ENCODE measurements at places on chromosomes 2 and 18. TPM values are rescaled to one million over a fixed set of nuclear protein-coding genes. Genes with fewer than 3 reads are reported as not detected.

The CFAP53 gene
- 0.48 TPM for total RNA-seq

The STAT4 gene
- total RNA-seq, result 37.8 TPM

The MRPL44 gene
- total RNA-seq, result 34.2 TPM

The C2orf72 gene
- 0.08 TPM for total RNA-seq

The CDKL4 gene
- total RNA-seq, result 0.35 TPM

The KRTCAP3 gene
- not detected for total RNA-seq

The UGT1A6 gene
- total RNA-seq, result not detected

The DSG2 gene
- total RNA-seq, result 34.4 TPM

The IL1B gene
- 0.48 TPM for total RNA-seq

The SCTR gene
- total RNA-seq, result 0.59 TPM

The CCL20 gene
- total RNA-seq, result not detected

The CXCR4 gene
- 4.4 TPM for total RNA-seq

The LINC00305 gene
- not detected for total RNA-seq

The RUFY4 gene
- not detected for total RNA-seq

The CPO gene
- total RNA-seq, result not detected

The CYBRD1 gene
- 39.7 TPM for total RNA-seq

The GRB14 gene
- total RNA-seq, result 2.2 TPM

The GBX2 gene
- total RNA-seq, result not detected

The AMER3 gene
- total RNA-seq, result not detected

The NIFK gene
- 28.8 TPM for total RNA-seq

The EGR4 gene
- total RNA-seq, result not detected

The ACKR3 gene
- 36.6 TPM for total RNA-seq

The TCF4 gene
- total RNA-seq, result 69.9 TPM

The DIPK1C gene
- total RNA-seq, result 5.9 TPM

The GYPC gene
- total RNA-seq, result 113 TPM

The SCN3A gene
- total RNA-seq, result 0.35 TPM

The MAB21L4 gene
- not detected for total RNA-seq

The GAL3ST2 gene
- not detected for total RNA-seq

The KYNU gene
- total RNA-seq, result 0.67 TPM

The SKOR2 gene
- total RNA-seq, result not detected

The MAP3K19 gene
- total RNA-seq, result not detected

The UGT1A8 gene
- not detected for total RNA-seq

The SPP2 gene
- not detected for total RNA-seq

The FSIP2 gene
- total RNA-seq, result 0.40 TPM

The SH3BP4 gene
- 9.1 TPM for total RNA-seq

The ESCO1 gene
- 9.4 TPM for total RNA-seq
